ENCODE measurements at places on chromosomes 7 and 10.

DNA sequence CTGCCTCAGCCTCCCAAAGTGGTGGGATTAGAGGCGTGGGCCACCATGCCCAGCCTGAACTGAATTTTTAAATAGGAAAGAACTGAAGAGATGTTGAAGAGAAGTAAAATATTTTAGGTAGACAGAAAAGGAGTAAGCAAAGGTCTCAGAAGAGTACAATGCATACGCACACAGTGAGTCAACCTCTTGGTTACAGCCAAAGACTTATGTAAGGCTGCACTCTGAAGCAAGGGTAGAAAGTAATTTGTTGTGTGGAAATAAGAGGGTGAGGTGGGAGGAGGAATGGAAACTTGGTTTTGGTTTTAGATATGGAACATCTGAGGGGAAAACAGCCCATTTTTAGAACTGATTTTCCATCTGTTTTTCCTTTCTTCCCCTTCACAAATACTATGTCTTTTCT lies 17.6 kb downstream of the KRIT1 start:
- DNase-seq, result no peak

GRCh38 chr10:128976856-128977255 lies 490.2 kb upstream of the MGMT start:
- no peak for DNase-seq

GRCh38 chr10:20616056-20616671 lies 280.9 kb downstream of the NEBL start:
- no peak for DNase-seq

- no peak for DNase-seq
Measured at GRCh38 chr10:31383810-31384588, 65.0 kb downstream of the ZEB1 start.

DNA sequence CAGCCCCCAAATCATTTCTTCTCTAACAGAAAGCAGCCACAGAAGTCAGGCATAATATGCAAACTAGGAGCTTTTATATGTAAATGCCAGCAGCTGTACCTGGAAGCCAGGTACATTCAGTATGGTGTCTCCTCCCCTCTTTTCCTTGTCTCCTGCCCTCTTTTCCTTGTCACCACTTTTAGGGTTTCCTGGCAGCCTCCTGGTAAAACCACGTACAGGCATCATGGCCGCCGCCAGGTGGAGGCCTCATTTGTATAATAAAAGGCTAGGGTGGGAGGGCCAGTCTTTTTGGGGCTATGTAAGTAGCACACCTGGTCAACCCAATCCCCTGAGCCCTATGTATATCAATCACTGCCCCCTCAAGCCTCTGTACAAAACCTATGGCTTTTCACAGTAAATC lies 28.7 kb downstream of the PDZD8 start:
- no peak for DNase-seq

GRCh38 chr10:110076559-110077318 lies 69.0 kb downstream of the ADD3 start:
- DNase-seq, result no peak

DNA sequence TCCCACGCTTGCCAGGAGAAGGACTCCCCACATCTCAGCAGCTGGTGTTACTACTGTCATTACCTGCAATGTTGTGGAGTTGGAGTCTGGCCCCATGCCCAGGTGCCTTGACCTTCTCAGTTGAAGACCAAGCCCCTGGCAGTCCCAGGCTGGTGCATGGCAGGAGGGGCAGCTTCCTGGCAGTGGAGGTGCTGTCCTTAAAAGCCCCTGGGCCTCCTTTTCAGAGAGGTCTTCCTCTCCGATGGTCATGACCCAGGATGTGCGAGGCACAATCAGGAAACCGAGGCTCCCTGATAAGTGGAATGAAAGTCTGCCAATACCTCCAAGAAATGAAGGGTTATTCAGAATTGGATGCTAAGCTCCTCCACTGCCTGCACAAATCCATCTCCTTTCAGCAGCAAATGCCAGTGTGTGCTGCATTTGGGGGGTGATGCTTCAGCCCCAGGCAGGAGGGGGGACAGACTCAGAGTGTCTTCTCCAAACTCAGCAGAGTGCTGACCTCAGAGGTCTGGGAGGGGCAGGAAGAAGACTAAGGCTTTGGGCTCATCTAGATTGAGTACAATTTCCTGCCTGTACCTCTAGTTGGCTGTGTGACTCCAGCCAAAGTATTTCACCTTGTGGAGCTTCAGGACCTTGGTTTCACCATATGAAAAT lies 97.0 kb upstream of the DDC start:
- DNase-seq, result no peak

GRCh38 chr7:112789453-112789816 lies 758 bp downstream of the TMEM168 start:
- DNase-seq, result no peak

DNA sequence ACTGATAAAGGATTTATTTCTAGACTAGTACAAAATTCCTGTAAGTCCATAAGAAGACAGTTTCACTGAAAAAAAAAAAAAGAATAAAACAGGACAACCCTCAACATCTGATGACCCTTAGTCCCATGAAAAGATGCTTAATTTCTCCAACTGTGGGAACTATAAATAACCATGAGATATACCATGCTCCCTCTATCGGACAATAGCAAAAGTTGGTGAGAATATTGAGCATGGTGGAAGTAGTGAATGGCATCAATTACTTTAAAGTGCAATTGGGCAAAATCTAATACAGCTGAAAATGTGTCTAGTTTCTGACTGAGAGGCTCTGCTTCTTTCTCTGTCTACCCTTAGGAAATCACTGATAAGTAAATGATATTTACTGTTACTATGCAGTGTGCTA lies 348.8 kb downstream of the SUGCT start:
- no peak for DNase-seq

DNA sequence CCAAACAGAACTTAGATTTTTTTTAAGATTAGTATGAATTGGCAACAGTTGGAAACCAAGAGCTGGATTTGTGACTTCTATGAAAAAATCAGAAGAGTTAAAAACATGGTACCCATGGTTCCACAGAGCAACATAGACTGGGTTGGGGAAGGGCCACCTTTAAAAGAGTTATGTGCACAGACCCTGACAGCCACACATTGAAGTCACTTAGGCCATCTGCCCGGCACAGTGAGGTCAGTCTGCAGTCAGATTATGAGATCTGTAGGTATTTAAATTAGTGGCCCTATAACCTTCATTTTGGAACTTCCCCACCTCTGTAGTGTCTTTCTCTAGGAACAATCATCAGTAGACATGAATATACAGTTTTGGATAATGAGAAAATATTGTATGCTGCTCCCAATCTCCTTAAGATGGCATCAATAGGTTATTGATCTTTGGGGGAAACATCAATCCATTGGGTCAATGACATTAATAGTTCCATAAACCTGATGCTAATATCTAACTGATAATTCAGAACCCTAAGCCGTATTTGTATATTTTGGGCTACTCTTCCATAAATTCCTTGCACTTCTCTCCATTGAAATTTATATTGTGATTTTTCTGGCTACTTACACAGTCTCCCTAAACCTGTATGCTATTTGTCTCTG lies 7.0 kb downstream of the ANKRD1 start:
- no peak for DNase-seq

- no peak for DNase-seq
Measured at GRCh38 chr7:140611641-140612040, 29.0 kb downstream of the DENND2A start.

GRCh38 chr7:118870187-118870586 lies 645.7 kb downstream of the ANKRD7 start:
- no peak for DNase-seq

DNA sequence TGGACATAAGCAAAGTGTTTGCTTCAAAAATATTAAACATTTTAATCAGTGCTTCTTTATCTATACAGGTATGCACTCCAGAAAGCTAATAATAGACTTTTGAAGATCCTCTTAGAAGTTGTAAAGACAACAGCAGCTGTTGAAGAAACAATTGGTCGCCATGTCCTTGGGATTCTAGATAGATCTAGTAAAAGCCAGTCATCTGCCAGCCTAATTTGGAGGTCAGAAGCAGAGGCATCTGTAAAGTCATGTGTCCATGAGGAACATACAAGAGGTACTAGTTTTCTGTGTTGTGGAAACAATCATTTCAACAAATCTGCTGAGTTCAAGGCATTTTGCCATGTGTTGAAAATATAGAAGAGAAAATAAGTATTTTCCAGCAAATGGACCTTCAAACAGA lies 89.3 kb downstream of the CYP51A1 start:
- DNase-seq, result no peak

- no peak for DNase-seq
Measured at GRCh38 chr7:22717760-22718159, 9.2 kb upstream of the IL6 start.

DNA sequence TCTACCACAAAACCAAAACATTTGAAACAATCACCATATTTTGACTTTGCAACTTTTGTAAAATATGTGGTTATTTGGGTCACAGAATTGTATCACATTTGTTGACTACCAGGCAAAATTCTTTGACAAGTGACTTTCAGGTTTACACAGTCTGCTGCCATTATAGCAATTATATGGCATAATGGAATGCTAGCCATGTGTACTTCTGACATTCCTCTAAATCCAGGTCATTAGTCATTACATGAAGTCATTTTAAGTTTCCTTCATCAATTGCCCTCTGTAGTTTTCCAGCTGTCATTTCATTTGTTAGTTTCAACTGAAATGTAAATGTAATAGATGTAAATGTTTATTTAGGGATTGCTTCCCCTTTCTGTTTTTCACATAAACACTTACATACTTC lies 137.5 kb downstream of the IMMP2L start:
- no peak for DNase-seq

DNA sequence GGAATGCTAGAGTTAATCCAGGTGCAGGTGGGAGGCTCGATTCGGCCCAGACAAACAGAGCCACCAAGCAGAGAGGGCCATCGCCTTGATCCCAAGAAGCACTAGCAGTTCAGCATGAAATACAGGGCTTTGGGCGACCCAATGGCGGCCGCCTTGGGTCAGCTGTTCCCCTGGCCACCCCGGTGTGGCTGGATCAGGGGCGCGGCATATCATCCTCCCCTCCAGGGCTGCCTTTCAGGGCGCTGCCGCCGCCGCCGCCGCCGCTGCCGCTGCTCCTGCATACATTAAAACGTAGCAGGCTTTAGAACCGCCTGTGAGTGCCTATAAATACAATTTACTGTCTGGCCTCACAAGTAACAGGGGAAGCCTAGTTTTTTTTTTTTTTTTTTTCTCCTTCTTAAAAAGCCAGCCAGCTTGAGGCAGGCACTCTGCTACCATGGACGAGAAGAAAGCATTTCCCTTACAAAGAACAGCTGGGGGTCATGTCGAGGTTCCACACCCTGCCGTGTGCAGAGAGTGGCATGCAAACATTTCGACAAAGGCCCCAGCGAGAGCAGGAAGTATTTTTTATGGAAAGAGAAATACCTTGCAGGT lies 57.7 kb upstream of the EFCAB10 start:
- no peak for DNase-seq

- no peak for DNase-seq
Measured at GRCh38 chr10:120186506-120186905, 270.5 kb upstream of the PLPP4 start.

GRCh38 chr10:96374639-96374984 lies 15.8 kb upstream of the OPALIN start:
- DNase-seq, result no peak

DNA sequence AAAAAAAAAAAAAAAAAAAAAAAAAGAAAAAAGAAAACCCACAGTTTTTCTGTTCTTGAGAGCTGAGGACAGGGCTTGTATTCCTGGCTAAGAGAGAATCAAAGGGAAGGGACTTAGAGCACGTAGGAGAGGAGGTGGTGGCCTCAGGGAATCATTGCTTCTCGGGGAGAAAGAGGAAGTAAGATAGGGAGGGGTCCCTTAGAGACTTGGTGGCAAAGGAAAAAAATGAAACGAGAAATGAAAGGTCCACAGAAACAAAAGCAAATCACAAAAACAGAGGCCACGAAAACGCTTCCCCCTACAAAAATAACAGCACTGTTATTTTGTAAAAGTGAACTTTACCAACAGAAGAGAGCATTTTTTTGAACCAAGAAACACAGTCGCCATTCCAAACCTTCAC lies 323.1 kb upstream of the GALNT17 start:
- DNase-seq, result no peak

GRCh38 chr7:81638198-81638597 lies 131.6 kb downstream of the HGF start:
- DNase-seq, result no peak

DNA sequence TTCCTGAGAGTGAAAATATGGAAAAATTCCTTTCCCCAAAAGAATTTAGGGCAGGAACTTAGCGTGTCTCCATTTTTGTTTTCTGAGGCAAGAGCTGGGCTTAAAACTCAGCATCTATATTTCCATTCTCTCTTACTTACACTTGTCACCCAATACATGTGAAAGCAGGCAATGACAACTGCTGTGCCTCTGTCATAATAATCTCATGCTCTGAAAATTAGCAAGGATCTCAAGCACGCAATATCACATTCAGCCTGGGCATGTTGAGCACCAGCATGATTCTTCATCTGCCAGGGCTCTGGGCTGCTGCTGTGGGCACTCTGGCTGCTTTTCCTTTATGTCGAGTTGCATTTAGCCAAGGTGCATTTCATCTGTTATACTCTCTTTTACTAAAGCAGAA lies 255.5 kb downstream of the SNX10 start:
- DNase-seq, result no peak

DNA sequence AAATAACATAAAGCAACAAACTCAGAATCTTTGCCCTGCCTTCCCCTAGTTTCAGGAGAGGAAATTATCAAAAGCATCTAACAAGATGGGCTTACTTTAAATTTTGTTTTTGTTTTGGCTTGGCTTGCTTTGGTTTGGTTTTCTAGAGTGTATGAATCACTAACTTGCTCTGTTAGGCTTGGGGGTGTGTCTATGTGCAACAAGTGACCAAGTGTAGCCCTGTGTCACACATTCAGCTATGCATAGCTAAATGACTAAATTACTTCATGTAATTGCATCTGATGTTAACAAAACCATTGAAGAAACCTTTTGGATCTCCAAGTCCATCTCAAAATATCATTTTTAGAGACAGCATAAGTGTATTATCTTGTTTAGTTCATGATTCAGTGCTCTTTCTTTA lies 251.0 kb downstream of the TFEC start:
- DNase-seq, result no peak

- no peak for DNase-seq
Measured at GRCh38 chr7:120079704-120080103, 193.3 kb upstream of the KCND2 start.

DNA sequence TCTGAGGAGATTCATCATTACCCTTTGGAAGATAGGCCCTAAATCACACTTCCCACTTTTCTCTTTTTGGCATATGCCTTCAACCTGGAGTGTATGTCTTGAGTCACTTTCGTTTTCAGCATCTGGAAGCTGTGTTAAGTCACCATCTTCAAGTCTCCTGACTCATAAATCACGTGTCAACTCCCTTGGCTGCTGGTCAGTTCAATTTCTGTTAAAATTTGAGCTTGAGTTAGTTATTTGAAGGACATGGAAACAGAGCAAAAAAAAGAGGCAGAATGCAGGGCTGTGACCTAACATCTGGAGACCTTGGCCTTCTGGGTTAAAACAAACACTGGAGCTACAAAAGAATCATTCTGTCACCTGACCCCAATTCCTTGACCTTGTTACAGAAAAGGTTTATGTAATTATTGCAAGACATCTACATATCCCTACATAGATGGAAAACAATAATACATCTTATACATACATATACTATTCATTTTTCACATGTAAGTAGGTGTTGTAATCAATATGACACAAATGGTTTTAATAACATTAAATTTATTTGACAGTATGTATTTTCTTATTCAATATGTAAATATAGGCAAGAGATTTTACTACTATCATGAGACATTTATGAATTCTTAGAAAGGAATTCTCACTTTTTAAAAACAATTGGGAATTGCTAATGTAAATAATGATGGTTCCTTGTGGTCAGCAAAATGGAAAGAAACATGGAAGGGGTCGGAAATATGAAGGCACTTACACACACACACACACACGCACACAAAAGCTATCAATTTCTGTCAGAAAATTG lies 169.7 kb upstream of the PHYHIPL start:
- no peak for DNase-seq
